ENCODE measurements at places on chromosomes 3 and 15.
A peak's percentile ranks its signal among the peaks of the same experiment; 100 is the strongest.

GRCh38 chr3:78221796-78222195, 1181.9 kb downstream of the ROBO2 start:
- DNase-seq = no peak

DNA sequence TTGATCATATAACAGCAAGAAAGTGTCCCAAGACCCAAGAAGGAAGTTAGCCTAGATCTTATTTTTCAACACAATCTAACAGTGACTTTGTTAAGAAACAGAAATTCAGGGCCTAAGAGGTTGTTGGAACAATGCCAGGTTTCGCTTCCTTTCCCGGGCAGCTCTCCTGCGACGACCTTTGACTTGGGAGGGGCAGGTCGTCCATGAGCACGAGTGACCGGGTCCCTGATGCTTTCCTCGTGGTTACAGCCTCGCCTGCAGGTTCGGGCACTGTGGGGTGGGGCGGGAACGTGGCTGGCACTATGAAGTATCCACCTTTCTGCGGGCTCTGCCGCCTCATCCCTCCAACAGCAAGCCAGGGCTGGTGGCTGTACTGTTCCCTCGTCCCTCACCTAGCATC, 90.1 kb upstream of the RGMA start:
- DNase-seq = no peak

DNA sequence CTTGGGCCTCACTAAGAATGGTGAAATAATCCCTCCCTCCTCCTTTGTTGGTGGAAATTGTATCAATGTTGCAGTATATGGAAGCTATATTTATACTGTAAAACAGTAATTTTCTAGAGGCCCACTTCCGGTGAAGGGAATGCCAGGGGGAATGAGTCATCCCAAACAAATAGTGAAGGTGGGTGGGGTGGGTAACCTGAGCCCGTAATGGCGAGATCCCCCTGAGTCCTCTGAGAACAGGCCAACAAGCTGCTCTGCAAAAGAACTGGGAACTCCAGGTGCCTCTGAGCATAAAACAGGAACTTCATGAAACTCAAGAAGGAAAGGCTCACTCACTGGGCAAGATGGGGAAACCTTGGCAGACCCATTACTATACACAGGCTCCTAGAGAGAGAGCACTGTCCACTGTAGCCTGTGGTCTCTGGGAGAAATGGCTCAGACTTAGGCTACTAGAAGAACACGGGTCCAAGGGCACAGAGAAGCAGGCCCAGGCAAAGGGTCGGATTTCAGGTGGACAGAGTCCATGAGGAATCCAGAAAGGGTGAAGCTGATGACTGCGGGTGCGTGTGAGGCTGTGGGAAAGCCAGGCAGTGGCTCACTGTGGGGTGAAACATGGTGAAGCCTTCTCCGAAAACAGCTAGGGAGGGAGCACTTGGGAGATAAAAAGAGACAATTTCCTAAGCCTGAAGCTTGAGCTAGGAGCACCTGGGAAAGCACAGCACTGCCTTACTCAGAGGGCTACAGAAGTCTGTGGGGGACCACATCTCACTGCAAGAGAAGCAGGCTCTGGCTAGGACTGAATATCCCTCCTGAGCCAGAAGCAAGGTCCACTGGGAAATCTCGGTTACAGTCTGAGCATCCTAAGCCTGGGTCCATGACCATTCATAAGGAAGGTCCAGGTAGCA, 19.8 kb downstream of the LARP6 start:
- no peak for DNase-seq

DNA sequence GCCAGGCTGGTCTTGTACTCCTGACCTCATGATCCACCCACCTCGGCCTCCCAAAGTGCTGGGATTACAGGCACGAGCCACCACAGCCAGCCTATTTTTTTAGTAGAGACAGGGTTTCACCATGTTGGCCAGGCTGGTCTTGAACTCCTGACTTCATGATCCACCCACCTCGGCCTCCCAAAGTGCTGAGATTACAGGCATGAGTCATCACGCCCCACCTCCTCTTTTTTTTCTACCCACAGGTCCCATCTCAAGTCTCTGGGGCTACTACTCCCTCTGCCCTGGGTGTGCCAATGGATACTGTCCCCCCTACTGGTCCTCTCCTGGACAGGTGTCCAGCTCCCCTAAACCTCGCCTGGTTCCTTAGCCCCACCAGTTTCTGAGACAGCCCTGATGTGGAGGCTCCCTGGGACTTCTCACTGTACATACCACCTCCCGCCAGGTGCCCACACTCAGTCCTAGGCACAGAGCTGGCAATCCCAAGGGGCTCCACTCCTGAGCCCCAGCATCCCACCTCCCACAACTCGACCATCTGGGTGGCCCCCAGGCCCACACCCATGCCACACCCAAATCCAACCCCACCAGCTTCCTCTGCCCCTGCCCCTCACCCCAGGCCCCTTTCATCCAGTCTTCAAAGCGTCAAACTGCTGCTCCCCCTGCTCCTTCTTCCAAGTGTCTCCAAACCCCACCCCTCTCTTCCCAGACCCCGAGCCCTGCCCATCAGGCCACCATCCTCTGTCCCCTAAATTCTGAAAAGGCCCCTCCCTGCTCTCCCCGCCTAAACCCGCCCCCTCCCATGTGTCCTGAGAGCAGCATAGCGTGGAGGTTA, 13.1 kb upstream of the CYP11A1 start:
- DNase-seq = no peak

- no peak for DNase-seq
These were observed 74.0 kb upstream of the ETV5 start for GRCh38 chr3:186182850-186183249.

- no peak for DNase-seq
These were observed 36.0 kb downstream of the MORC1 start for GRCh38 chr3:109081746-109082510.

- no peak for DNase-seq
These were observed 24.3 kb downstream of the MRPS25 start for GRCh38 chr3:15040844-15041243.

DNA sequence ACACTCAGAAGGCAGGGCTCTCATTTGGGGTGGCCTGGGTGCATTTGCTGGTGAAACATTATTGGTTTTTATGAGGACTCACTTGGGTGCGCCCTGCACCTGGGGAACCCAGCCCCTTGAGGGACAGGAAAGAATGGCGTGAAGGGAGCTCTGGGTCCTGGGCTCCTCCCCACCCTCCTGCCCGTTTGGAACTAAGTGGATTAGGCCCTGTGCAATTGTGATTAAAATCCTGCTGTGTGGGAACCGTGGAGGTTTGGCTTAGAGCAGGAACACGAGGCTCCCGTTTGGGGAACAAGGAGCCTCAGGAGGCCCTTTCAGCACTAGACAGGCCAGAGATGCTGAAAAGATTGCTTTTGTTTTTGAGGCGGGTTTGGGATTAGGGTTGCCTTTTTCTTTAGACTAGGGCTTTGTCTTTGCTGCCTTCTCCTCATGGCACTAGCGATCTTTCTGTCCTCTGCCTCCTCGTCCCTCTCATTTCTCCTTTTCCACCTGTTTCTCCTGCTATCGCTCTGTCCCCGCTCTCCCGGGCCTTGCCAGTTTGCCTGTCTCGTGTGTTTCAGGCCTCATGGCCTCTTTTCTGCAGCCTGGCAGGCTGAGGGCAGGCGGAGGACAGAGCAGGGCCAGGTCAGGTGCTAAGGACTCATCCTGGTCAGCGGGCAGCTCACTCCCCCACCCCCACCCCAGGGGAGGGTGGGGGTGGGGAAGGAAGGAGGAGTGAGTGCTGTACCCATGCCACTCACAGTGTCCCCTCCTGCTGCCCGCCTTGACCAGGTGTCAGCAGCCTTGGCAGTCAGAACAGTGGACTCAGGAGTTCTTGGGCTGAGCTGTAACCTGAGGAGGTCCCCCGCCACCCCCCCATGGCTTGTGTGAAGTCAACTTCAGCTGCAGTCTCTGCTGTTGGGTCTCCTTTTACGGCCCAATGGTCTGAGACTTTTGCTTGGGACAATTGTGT, 8.6 kb downstream of the MAPKAPK3 start:
- no peak for DNase-seq

- DNase-seq = no peak
These were observed 637.3 kb downstream of the TUSC7 start for GRCh38 chr3:117346901-117347300.

- DNase-seq = no peak
These were observed 90.0 kb downstream of the ARIH1 start for GRCh38 chr15:72564091-72564490.

DNA sequence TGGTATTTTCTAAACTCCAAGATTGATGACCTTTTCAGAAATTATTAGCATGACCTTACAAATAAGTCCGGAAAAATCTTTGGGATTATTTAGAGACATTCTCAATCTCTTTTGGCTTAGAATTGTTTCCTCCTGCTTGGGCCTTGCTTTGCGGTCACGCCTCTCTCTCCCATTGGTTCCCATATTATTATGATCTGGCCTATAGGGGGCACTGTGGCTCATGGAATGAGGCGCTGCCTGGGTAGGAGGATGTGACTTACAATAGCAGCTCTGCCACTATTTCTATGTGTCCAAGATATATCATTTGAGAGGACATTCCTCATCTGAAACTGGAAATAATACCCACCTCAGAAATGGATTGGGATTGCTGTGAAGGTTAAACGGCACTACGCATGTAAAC, 464.9 kb downstream of the MFSD1 start:
- peak; percentile 15 for DNase-seq

DNA sequence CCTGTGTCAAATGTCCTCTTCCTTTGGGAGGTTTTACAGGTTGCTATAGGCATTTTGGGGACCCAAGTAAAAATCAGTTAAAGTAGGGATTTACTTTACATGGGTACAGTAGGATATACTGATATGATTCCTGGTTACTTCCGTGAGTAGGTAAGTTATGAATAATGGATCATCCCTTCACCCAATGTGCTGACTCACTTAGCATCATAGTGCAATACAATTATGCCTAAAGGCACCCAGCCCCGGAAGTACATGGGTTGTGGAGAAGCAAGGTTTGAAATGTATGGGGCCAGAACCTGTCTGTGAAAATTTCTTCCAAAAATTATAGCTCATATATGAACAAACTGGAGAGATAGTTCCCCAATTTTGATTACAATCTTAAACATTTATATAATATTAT, 64.0 kb downstream of the GLB1 start:
- DNase-seq = peak; percentile 53

GRCh38 chr15:52858782-52859176, 68.6 kb upstream of the ONECUT1 start:
- no peak for DNase-seq

GRCh38 chr15:25783607-25784540, 79.3 kb downstream of the ATP10A start:
- DNase-seq = no peak

- no peak for DNase-seq
These were observed 410.0 kb downstream of the DIPK2A start for GRCh38 chr3:144381607-144382006.

- DNase-seq = peak; percentile 59
These were observed 4.4 kb upstream of the SYNM start for GRCh38 chr15:99100245-99101173.

DNA sequence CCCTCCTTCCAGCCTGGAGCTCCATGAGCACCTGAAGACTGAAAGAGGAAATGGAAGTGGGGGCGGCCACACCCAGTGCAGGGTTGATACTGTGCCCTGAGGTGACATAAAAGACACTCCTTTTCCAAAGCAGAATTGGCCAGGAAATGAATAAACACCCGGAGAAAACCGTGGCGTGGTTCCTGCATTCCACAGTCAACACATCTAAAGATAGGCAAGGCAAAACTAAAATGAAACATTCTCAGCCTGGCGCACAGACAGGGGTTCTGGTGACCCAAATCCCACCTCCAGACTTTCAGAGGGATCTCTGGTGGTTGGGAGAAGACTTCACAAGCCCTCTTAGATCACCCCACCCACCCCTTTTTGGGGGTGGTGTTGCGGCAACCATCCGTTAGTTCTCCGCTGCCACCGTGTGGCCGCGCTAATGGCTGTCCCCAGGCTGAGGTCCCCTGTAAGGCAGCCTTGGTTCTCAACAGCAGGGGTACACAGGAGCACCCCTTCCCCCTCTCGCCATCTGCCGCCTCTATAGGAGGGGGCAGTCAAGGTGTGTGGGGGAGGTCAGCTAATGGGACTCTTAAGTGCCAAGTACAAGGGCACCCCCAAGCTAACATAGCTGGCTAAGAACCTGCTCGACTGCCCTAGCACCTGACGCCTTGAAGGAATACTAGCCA, 2.5 kb upstream of the MST1R start:
- DNase-seq = peak; percentile 29

GRCh38 chr15:66080717-66081398, 172.7 kb downstream of the MEGF11 start:
- DNase-seq = no peak

- peak; percentile 60 for DNase-seq
These were observed 10.0 kb downstream of the BMF start for GRCh38 chr15:40098489-40099261.

DNA sequence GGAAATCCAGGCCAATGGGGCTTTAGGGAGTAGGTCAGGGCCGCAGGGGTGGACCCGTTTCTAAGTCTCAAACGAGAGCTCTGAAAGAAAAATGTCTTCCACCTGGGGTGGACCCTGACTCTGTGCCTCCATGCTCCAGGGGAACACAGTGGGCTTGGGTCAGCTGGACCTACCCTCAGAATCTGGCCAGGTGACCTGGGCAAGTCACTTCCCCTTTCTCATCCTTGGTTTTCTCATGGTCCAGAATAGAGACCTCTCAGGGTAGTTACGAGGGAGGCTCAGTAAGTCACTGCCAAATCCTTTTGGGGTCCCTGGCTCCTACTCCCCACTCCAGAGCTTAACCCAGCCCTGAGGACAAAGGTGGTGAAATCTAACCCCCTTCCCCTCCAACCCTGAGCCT, 25.8 kb downstream of the EFCAB12 start:
- no peak for DNase-seq

DNA sequence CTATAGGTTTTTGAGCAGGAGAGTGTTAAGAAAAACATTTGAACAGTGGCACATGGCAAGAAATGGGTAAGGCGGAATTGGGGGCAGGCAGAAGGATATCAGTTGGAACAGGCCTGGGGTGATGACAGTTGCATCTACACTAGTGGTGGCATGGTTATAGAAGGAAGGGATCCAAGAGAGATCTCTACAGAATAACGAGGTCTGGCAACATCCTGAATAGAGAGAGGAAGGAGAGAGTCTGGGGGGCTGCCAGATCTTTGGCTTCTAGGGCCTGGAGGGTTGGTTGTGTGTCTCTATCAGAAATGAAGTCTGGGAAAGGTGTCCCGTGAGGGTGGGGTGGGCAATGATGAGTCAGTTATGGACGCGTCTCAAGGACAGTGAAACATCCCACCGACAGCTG, 26.3 kb downstream of the FSTL1 start:
- no peak for DNase-seq

- DNase-seq = peak; percentile 8
These were observed 472 bp downstream of the BSN start for GRCh38 chr3:49554633-49555265.

DNA sequence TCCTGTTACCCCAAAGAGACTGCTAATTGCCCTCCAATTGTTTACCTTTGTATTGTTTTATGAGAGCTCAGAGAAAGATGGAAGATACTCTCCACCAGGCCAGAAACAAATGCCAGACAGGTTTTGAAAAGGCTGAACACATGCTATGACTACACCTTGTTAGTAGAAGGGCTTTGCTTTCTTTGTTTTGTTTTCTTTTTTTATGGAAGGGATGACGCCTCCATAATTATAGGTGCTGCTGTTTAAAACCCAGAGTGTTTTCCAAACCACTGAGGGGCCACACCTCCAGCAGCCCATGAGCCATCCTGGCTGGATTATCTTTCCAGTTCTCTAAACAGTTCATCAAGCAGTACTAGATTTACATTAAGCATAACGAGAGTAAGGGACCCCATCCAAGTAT, 5.6 kb upstream of the FOXP1 start:
- DNase-seq = no peak

- no peak for DNase-seq
These were observed 29.0 kb downstream of the ACSBG1 start for GRCh38 chr15:78205337-78205736.

GRCh38 chr15:85709250-85709649, 85.5 kb downstream of the KLHL25 start:
- DNase-seq = no peak
